Activated T-helper 2 cell treated with anti-CD3 and anti-CD28 coated beads, Interferon-gamma antibody, Interleukin-2, Interleukin-4, amounts not matched to agents 10 μg/mL and 5 μg/mL and 100 μg/mL, durations not matched to agents 14 hours and 24 hours and 36 hours (primary cell): ENCODE measurements at places on chromosomes 5 and 9.

GRCh38 chr9:8855046-8855445 lies 1055.5 kb upstream of the DMAC1 start:
- DNase-seq, result no peak

DNA sequence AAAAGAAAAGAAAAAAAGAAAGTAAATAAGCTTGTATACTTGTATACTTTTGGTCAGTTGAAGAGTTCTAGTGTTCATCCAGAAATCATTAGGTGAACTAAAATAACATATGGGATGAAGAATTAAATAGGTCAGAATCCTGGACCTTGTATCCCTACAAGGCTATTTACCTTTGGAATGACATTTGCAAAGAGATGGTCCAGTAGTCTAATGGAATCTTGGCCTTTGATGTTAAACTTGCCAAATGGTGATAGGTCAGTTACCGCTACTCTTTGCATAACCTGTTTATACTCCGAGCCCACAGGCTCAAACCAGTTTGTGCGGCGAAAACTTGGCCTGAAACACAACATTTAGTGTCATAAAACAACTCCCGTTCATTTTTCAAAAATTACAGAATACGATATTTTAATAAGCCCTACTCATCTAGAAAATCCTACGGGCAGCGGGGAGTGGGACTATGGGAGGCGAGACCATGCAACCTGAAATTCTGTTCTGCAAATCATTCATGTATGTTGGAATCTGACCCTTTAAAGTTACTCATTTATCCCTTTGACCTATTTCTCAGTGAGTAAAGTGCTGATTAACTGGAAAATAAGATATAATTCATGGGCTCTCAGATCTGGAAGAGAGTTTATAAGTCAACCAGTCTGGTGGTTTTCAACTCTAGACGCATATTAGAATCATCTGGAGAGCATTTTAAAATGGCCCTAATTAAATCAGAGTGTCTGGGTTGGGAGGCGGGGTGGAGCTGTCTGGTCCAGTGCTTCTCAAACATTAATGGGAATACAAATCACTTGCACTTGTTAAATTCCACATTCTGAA lies 38.6 kb downstream of the DMGDH start:
- no peak for DNase-seq

DNA sequence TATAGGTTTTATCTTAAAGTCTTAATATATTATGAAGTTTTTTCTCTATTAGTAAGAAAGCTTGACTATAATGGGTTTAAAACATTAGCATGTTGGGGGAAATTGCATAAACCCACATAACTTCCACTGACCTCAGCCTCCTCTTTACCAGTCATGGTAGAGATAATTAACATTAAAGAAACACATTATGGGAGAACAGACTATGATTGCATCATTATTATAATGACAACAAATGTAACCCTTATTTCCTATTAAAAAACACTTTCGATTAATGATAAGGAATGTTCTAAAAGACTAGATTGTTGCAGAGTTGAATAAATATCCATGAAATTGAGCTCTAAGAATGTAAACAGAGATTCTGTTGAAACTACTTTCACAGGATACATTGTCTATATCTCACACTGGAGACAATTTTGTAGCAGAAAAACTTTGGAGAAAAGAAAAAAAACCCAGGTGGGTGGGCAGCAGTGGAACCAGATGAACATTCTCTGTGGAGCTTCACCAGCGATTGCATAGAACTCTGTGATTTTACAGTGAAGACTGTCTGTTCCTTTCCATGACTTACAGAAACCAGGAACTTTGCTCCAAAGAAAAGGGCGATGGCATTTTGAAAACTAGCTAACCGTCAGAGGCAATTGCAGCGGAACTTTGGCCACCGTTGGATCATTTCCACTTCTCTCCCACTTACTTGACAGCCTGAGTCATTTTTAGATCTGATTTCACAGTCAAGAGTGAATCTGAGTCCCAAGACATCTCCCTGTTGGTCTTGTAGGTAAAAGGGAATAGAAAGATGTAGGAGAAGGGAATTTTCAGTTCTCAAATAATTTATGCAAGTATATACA lies 21.0 kb upstream of the ERAP2 start:
- no peak for DNase-seq

DNA sequence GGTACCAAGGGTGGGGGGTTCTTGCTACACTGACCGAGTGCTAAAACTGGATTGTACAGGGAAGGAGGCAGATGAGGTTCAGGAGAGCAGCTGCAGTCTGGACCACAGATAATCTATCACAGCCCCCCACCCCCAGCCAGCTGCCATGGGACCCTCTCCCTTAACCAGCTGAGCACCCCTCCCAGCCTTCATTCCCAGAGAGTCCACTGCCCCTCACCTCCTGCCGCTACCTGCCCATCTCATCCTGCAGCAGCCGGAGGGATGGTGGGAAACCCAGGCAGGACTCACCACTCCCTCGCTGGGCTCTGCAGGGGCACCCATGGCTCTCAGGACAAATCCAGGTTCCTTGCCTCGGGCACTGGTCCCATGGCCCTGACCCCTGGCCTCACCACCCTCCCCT lies 66.7 kb downstream of the MRPL36 start:
- no peak for DNase-seq

DNA sequence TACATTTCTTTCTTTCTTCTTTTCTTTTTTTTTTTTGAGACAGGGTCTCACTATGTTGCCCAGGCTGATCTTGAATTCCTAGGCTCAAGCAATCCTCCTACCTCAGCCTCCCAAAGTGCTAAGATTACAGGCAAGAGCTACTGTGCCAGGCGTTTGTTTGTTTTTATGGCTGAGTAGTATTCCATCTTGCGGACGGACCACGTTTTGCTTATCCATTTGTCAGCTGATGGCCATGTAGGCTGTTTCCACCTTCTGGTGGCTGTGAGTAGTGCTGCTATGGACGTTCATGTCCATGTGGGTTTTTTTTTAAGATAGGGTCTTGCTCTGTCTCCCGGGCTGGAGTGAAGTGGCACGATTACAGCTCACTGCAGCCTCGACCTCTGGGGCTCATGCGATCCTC lies 2.5 kb downstream of the DOK3 start:
- DNase-seq, result no peak

DNA sequence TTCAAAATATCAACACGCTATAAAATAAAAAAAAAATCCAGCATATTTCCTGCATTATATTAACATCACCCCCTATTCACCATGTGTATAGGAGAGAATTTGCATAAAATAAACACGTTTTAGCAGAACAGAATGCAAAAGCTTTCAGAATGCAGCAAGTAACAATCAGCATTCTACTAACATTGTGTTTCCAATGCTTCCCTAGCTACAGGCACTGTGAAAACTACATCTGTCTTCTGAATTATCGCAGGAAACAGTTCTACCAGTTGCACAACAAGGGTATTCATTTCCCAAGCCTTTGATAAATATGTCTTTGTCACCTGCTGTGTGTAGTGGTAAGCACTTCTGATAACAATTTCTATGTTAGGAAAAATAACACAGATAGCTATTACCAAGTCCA lies 1015.8 kb downstream of the CDH18 start:
- DNase-seq, result no peak

DNA sequence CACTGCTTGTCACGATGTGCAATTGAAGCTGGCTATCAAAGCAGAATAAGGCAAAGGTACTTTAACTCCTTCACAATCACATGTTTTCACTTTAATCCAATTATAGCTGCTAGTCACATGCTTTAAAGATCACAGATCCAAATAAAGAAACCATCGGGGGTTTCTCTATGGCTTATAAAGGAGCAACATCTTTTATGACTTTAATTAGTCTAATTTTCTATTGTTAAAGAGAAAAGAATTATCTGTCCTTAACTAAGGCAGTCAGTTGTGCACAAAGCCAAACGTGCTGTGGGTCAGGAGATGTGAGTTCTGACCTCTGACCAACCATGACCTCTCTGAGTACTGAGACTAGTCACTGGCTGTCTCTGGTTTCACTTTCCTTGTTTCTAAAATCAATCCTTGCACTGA lies 561.1 kb downstream of the RAB3C start:
- no peak for DNase-seq

- no peak for DNase-seq
These were observed 36.9 kb downstream of the KIF4B start for GRCh38 chr5:155050384-155051019.

GRCh38 chr5:180786531-180787398 lies 15.8 kb downstream of the MGAT1 start:
- no peak for DNase-seq

GRCh38 chr9:90568667-90569066 lies 74.0 kb downstream of the DIRAS2 start:
- DNase-seq, result no peak

- DNase-seq, result no peak
These were observed 154.3 kb downstream of the PALM2AKAP2 start for GRCh38 chr9:109934136-109934856.

GRCh38 chr9:8779478-8779877 lies 979.9 kb upstream of the DMAC1 start:
- no peak for DNase-seq

DNA sequence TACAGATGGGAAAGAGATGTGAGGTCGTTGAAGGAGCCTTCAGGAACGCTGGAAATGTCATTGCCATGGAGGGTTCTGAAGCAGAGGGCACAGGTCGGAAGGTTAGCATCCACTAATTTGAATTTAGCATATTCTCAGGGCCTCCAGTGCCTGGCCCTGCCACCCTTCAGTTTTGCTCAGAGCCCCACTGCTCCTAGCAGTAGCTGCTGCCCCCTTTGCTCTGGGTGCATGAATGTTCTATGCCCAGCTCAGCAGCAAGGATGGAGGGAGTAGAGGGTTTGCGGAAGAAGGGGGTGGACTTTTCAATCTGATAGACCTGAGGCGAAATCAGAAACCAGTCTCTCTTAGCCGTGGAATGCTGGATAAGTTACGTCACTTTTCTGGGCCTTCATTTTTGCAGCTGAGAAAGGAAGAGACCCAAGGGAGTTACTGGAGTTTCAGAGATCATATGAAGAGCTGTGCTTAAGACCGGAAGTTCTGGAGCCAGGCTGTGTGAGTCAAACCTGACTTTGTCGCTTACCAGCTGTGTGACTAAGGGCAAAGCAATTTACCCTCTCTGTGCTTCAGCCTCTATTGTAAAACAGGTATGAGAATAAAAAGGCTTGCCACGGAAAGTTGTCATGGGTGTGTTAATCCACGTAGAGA lies 133.2 kb upstream of the PANK3 start:
- DNase-seq, result no peak

DNA sequence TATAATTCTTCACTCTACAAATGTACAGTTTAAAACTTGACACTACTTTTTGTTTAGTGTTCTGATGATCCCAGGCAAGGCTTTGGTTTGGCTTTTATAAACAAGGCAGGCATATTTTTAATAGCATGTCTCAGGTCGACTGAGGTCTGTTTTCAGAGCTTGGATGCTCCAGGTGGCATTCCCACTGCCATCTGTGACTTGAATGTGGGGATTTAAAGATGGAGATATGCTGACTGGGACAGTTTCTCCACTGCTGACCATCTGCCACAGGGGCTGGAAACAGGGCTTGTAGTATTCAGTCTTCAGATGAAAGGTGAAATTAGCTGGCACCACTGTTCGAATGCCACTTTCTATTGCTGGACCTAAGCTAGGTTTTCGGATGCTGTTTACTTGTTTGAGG lies 1266.2 kb upstream of the CDH18 start:
- no peak for DNase-seq

- no peak for DNase-seq
These were observed 125.3 kb downstream of the ROR2 start for GRCh38 chr9:91824601-91825305.

DNA sequence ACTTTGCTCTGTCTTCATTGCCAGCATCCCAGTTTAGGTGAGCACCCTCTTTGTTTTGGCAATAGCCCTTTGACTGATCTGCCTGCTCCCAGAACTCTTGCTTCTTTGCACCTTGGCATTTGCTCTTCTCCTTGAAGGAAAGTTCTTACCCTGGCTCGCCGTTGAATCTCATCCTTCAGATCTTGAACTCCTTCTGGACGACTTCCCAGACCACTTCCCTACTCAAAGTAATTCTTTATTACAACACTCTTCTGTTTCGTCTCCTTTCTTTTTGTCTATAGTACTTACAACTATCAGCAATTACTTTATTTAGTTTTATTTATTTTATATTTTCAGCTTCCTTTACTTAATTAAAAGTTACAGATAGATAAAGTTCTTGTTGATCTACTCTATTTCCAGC lies 1510.1 kb downstream of the MAT2B start:
- DNase-seq, result no peak

DNA sequence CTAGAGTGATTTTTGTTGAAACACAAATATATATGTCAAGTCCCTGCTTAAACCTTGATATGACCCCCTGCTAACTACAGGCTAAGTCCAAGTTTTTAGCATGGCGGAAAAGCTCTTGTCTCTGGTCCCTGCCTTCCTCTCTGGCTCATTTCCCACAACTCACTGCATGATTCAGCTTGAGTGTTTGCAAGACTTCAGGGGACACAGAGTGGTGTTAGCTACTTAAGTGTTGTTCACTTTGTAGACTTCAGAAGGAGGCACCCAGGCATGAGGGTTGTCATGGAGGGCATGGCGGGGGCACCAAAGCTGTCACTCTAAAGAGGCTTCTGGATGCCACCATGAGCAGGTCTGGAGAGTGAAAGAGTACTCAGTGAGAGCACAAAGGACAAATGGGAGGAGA lies 362.4 kb upstream of the ACTBL2 start:
- no peak for DNase-seq

DNA sequence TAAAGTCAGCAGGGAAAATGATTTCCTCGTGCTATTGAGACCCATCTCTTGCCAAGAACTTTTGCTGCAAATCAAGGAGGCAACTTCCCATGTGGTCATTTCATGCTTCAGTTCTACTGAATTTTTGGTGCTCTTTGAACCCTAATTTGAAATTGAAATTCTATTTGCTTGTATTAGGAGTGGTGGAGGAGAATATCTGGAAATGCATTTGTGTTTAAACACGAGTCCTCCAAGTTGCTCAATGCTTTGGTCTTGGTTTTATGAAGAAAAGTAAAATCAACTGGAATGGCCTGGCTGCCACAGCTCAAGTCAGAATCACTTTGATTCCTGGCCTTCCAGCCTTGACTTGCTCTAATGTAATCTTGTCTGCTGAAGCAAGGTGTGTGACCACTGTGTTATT lies 613.2 kb downstream of the TLE1 start:
- no peak for DNase-seq

DNA sequence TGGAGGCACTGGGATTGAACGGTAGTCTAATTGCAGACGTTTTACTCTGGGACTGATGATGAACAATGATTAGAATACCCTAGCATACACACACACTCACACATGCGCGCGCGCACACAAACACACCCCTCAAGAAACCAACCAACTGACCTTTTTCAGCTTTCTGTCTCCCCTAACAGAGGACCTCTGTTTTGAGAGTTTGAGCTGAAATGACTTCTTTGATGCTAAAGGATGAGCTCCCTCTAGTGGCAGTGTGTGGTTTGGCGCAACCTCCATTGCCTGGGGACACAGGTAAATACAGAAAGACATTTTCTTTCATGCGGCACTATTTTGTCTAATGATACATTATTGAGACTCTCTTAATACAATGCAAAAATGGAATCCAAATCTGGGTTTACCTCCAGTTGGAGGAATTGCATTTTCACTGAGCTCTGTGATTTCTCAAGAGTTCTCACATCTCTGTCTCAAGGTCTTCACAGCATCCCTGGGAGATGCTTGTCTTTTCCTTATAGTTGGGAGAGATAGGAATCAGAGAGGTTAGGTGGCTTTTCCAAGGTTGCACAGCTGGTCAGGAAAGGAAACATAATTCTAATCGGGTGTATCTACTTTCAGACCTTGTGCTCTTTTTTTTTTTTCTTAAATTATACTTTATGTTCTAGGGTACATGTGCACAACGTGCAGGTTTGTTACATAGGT lies 187.5 kb downstream of the TMEM38B start:
- DNase-seq, result peak; percentile 51
